ENCODE measurements at places on chromosomes 16 and 17.
A peak's percentile ranks its signal among the peaks of the same experiment; 100 is the strongest.

- no peak for DNase-seq
Measured at GRCh38 chr17:46756081-46756735, 62.3 kb downstream of the WNT3 start.

GRCh38 chr16:51287121-51287755, 136.2 kb upstream of the SALL1 start:
- no peak for DNase-seq

DNA sequence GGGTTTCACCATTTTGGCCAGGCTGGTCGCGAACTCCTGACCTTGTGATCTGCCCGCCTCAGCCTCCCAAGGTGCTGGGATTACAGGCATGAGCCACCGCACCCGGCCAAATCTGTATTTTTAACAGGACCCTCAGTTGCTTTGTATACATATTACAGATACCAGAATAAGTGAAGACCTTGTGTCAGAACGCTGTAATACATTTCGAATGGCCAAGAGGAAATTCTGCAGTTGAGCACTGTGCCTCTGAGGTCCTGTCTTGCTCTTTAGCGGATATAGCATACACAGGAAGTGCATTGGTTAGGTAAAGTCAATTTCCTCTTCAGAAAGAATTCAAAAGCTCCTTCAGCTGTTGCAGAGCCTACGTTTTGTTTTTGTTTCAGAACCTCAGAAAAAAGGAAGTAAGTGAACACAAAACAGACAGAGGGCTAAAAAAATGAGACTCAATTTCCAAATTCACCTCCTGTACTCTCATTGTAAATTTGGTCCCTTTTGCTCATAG, 15.7 kb downstream of the CRLF3 start:
- DNase-seq, result peak; percentile 59

DNA sequence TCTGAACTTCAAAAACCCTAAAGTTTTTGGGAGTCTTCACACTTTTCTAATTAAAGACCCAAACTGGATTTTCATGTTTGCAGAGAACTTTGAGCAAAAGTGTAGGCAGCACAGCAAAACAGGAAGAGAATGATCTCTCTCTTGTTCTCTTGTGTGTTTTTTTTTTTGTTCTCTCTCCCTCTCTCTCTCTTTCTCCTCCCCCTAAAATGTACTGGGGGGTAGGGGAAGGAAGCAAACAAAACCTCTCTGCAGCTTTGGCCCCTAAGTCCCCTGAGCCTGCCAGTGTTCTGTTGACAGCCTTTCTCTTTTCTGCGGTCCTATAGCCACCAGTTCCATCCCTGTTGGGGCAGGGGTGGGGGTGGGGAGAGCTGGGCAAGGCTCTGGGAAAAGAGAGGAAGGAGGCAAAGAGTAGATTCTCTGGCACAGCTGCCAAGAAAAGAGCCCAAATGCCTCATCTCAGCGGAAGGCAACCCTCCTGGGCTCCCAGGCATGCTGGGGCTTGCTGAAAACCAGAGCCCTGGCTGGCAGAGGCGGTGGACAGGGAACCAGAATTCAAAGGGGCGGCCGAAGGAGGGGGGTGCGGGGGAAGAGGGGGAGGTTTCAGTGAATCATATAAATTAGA, 295.3 kb downstream of the SOX9 start:
- no peak for DNase-seq

DNA sequence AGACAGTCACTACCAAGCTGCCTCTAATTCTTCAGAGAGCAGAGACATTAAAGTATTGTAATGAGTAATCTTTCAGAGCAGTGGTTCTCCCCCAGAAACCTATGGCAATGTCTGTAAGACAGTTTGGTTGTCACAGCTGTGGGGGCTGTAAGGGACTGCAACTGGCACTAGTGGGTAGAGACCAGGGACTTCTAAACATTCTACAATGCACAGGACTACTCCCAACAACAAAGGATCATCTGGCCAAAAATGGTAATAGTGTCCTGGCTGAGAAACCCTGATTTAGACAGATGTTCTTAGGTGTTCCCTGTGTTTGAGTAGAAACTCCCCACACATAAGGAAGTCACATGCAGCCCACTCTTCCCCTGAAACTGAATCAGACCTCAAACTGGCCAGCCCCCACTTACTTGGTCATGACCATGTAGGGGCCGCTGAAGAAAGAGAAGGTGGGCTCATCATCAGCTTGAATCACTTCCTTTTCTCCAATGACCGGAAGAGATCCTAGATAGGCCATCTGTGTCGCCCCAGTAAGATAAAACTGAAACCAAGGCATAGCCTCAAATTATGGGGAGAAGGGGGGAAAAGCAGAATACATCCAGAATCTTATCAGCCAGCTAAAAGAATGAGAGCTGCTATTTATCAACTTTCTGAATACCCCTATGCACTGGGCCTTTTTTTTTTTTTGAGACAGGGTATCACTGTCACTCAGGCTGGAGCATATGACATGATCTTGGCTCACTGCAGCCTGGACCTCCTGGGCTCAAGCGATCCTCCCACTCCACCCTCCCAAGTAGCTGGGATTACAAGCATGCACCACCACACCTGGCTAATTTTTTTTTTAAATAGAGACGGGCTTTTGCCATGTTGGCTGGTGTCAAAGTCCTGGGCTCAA, 75.8 kb downstream of the TEX14 start:
- DNase-seq, result no peak

DNA sequence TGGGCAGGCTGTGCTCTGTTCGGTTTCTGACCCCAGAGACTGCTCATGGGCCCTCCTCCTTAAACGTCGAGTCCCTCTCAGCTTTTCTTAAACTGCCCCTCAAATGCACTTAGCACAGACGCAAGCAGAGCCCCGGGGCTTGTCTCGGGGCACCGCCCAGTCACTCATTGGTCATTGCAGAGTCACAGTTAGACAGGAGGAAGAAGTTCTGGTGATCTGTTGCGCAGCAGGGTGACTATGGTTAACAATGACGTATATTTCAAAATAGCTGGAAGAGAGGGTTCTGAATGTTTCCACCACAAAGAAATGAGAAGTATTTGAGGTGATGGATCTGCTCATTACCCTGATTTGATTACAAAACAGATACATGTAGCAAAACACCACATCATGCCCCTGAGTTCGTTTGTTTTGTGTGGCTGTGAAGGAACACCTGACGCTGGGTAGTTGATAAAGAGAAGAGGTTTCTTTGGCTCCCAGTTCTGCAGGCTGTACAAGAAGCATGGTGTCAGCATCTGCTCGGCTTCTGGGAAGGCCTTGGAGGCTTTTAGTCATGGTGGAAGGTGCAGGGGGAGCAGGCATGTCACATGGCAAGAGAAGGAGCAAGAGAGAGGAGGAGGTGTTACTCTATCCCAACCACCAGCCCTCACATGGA, 387.4 kb downstream of the CPPED1 start:
- no peak for DNase-seq

DNA sequence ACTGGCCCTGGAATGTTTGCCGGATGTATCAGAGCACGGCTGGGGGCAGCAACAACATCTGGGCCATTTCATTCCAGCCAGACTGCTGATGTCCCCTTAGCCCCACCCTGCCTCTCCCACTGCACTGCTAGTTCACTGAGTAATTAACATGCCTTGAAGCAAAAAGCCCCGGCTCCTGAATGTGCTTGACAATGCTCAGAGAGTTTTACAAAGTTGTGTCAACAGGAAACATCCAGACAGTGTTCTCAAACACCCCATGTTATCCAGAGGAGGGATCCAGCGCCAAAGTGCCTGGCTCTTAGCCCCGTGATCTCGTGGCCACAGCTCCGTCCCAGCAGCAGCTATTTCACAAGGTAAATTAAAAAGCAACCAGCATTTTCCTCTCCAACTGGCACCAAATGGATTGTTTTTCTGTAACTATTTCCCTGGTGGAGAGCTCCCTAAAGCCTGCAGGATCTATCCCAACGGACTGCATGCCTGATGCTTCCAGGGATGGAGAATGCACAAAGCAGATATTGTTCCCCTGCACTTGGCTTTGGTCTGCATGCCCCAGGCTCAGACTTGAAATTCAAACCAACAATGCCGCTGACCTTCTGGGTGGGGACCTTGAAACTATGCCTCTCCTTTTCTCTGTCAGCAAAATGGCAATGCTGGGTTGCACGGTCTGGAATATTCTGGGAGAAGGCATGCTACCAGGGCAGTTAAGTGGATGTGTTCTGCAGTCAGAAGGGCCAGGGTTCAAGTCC, 115.6 kb upstream of the CDH5 start:
- no peak for DNase-seq

DNA sequence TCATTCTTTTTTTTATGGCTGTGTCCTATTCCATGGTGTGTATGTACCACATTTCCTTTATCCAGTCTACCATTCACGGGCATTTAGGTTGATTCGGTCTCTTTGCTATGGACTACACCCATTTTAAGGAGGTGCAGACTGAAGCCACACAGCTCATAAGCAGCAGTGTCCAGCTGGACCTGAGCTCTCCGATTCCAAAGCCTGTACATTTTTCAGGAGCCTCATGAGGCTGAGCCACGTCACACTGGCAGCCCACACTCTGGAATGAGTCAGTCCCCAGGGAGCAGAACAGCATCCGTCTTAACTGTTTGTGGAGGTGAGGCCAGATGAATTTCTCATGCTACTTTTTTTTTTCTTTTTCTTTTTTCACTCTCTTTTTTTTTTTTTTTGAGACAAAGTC, 116.1 kb downstream of the C16orf95 start:
- DNase-seq, result no peak

DNA sequence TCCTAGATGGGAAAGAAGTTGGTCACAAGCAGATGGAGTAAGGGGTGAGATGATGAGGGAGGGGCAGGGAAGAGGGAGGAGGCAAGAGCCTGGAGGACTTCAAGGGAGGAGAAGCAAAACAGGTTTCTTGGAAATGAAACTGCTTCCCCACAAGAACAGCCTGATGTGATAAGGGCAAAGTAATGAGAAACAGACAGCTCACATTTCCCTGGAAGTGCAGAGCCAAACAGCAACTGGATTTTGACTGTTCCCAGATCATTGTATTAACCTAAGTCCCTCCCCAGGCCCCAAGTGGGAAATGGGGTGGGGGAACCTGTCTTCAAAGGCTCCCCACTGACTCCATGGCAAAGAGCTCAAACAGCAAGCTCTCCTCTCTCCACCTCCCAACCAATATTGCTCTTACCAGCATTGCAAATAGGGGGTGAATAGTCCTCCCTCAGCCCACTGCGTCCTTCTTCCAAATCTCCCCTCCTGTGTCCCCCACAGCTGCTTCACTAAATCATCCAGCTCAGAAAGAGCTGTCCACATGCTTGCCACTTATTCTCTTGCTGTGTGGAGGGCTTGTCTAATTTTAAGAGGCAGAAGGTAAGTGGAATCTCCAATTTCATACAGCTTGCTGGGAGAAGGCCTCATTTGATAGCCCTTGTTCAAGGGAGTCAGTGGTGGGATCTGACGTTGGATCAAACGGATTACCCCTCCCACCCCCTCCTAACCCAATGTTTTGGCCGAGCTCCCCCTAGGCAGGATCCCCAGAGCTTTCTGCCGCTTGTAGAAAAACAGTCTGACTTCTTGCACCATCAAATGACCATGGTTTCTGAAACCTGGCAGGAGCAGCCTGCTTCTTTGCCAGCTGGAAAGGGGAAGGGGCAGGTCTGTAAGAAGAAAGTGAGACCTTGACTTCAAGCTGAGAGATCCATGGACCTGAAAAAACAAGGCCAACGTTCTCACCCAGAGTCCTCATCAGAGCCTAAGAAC, 56.3 kb upstream of the SMIM36 start:
- no peak for DNase-seq

DNA sequence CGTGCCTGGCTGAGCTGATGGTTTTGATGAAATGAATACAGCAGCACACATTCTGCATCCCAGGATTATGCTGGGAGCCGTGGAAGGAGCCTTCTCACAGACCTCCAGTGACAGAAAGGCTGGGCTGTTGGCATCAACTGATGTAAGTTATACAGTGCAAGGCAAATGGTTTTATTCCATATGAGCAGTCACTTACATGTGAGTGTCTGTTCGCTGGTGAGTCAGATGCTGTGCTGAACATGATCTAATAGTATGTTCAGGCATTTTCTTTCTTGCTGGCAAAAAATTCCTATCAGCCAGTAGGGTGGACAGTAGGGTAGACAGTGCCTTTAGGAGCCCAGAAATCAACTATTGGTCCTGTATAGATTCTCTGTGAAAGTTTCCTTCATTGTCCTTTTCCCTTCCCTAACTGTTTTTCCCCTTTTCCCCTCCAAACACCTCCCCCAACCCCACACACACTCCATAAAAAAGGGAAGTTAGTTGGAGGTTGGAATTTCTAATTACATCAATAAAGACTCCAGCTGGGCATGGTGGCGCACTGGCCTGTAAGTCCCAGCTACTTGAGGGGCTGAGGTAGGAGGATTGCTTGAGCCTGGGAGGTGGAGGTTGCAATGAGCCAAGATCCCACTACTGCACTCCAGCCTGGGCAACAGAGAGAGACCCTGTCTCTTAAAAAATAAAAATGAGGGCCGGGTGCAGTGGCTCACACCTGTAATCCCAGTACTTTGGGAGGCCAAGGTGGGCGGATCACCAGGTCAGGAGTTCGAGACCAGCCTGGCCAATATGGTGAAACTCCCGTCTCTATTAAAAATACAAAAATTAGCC, 36.2 kb downstream of the LDHD start:
- no peak for DNase-seq

- DNase-seq, result no peak
Measured at GRCh38 chr17:77592106-77592865, 366.2 kb upstream of the TNRC6C start.

All from germinal center (tissue), 1 donor.